ENCODE measurements at places on chromosomes 5 and 9.

- no peak for DNase-seq
These were observed 11.1 kb downstream of the FGF1 start for GRCh38 chr5:142674531-142675469.

DNA sequence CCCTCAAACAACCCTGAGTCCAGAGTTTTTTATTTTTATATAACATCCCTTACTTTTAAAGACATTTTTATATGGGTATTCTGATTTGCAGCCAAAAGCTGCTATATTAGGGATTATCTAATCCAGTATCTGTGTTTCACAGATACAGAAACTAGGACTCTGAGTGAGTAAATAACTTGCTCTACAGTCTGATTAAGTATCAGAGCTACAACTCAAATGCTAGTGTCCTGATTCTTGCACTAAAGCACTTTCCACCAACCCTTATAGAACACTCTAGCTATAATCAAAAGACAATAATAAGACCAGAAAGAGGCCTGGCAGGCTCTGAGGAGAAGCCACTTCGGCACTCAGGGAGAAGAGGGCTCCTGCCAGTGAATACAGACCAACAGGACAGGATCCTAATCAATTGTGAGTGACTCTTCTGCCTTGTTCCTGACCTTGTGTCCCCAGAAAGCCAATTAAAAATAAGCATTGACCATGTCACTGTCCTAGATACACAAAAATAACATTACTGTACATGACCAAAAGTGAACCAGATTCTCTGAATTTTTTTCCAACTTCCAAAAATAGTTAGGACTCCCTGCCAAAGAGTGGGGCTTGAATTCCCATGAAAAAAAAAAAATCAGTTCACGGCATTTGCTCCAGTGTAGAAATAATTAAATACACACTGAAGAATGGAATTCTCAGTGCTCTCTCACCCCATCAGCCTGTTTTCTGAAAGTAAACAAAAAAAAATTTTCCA is 63.6 kb upstream of the MAP3K1 start:
- DNase-seq: no peak

DNA sequence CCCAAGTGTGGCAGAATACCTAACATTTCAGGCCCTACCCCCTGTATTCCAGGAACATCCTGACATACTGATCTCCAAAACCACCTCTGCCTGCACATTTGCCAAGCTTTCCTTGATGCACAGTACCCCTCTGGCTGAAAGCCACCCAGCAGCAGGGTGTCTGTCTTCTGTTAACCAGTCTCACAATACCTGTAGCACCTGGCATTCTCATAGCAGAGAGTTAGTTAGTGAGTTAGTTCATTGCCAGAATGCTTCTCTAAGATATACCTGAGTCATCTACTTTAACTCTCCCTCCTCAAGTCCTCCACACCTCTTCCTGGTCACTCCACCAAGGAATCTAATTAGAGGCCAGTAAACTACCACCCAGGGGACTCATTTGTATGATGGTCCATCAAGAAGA is 46.1 kb upstream of the IL7R start:
- no peak for DNase-seq

DNA sequence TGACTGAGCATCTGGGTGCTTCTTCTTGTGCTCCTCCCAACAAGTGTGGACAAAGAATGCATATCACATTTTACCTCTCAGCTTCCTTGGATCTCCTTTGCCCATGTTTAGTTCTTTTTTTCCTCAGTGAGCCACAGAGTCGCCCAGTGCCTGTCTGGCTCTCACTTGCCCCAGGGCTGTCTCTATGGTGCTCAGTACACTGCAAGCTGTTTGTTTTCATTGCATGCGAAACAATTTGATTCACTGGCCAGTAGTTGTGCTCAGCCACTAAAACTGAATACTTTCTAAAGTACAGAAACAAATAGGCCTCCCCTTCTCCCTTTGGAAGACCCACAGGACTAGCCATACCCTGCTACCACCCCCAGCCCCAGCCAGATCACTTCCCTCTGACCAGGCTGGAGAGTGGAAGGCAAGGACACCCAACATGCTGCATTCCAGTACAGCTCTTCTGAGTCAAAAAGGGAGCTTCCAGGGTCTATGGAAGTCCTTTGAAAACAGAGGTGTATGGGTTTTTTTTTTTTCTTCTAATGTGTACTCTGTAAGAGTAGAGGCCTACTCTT is 3.8 kb downstream of the LHFPL2 start:
- DNase-seq: no peak

GRCh38 chr5:178282391-178282790 is 49.8 kb upstream of the PHYKPL start:
- no peak for DNase-seq

GRCh38 chr9:123493627-123494026 is 137.6 kb downstream of the CRB2 start:
- no peak for DNase-seq

- no peak for DNase-seq
These were observed 11.0 kb downstream of the RNF145 start for GRCh38 chr5:159198063-159199036.

GRCh38 chr5:133818869-133819600 is 149.4 kb downstream of the C5orf15 start:
- DNase-seq: no peak

DNA sequence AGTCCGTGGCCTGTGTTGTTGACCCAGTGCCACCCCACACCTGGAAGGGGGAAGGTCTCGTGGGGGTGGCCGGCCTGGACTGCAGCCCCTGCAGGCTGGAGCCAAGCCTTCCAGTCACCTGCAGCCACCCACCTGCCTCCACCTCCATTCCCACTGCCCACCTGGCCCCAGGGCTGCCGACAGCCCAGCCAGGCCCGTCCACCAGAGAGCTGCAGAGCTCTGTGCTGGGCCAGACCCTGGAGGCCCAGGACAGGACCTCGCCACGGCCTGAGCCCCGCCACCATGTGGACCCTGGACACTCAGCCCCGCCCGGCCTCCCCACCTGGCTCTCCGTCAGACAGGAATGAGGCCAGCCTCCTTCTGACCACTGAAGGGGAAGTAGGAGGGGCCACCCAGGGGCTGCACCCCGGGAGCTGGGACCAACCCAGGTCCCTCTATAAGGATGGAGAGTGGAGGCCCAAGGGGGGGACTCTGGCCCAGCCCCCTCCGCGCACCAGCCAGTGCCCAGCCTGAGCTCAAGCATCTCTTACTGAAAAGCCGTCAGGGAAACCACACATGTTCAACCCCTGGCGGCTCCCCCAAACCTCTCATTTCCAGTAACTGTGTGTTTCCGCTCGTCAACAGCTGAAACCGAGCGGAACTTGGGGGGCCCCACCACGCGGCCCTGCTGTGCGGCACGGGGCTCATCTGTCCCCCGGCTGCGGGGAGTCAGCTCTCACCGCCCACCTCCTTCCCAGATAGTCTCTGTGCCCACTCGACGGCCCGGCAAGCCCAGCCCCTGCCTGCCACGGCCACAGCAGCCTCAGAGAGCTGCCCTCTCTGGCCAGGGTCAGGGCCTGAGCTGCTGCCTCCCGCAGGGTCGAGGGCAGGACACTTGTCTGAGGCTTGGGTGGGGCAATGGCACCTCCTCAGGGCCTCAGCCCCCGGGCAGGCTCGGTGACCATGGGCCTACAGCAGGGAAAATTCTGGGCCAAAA is 12.8 kb downstream of the NOTCH1 start:
- no peak for DNase-seq

DNA sequence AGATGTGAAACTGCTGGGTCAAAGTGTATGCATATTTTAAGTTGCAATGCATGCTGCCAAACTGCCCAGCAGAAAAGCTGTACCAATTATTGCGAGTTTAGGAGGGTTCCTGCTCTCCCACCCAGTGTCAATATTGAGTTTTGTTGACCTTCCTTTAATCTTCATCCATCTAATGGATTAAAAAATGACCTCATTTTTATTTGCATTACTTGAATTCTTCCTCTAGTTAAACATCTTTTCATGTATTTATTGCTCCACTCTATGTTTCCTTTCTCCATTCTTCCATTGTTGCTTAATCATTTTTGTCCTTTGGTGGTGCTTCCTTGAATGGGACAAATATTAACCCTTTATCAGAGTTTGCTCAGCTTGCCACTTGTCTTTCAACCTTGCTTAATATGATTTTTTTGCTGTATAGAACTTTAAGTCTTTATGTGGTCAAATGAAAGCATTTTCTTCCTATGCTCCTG is 32.4 kb downstream of the TLE1 start:
- DNase-seq: no peak

DNA sequence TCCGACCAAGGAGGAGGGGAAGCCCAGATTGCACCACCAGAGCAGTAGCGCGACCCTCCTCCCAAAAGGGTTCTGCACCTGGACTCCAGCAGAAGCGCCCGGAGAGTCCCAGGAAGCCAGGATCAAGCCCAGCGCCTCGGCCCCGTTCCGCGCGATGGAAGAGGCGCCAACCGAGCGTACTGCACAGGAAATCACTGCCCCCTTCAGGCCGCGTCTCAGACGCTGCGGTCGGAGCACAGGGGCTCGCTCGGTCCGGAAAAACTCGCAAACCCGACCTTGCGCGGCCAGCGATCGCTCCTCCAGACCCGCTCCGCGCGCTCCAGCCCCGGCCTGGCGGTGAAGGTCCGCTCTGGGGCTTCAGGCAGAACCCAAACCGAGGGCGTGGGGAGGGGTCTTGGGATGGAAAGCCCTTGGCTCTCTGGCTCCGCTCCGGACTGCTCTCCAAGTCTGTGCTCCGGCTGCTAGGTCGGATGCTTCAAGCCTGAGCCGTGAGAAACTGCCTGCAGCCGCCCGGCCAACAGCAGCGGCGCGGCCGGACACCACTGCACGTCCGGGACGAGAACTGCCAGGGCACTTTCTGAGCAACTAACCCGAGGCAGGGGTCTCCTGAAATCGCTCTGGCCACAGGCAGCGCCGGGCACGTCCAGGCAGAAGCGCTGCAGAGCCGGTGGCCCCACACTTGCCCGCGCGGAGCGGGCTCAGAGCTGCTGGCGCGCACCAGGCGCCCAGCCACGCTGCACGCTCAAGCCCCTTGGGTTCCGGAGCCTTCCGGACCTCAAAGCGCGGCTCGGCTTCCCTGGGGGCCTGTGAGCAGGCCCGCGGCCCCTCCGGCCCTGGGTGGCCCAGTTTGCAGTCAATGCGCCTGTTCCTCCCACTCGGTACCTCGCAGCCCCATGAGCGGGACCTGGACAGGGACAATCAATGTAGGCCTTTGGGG is 1.3 kb downstream of the GABBR2 start:
- no peak for DNase-seq

GRCh38 chr5:170308686-170309085 is 11.1 kb upstream of the LCP2 start:
- DNase-seq: no peak

DNA sequence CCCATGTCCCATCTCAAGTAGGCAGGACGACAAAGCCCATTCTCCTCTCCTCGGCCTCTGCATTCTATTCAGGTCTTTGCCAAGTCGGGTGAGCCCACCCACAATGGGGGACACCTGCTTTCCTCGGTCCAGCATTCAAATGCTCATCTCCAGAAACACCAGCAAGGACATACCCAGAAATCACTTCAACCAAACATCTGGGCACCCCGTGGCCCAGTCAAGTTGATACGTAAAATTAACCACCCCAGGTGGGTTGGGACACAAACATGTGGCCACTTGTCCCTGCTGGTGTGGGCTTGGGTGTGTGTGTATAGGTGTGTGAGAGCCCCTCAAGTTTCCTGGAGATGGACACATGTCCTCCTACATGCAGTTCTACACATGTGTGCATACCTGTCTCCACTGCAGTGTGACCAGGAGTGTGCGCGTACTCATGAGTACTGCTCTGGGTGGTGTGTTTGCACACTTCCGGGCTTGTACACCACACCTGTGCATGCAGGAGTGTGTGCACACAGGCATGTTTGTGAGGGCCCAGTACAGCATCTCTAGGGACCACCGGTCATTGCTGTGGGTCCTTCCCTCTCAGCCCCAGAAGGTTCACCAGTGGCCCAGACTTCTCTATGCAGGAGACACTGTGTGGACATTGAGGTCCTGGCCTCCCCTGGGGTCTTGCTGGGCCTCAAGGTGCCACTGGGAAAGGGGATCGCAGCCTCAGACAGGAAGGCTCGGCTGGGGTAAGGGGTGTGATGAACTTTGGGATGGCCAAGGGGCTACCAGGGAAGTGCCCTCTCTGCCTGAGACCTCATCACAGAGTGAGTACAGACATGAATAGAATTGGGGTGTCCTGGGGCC is 35.4 kb upstream of the RXRA start:
- no peak for DNase-seq

DNA sequence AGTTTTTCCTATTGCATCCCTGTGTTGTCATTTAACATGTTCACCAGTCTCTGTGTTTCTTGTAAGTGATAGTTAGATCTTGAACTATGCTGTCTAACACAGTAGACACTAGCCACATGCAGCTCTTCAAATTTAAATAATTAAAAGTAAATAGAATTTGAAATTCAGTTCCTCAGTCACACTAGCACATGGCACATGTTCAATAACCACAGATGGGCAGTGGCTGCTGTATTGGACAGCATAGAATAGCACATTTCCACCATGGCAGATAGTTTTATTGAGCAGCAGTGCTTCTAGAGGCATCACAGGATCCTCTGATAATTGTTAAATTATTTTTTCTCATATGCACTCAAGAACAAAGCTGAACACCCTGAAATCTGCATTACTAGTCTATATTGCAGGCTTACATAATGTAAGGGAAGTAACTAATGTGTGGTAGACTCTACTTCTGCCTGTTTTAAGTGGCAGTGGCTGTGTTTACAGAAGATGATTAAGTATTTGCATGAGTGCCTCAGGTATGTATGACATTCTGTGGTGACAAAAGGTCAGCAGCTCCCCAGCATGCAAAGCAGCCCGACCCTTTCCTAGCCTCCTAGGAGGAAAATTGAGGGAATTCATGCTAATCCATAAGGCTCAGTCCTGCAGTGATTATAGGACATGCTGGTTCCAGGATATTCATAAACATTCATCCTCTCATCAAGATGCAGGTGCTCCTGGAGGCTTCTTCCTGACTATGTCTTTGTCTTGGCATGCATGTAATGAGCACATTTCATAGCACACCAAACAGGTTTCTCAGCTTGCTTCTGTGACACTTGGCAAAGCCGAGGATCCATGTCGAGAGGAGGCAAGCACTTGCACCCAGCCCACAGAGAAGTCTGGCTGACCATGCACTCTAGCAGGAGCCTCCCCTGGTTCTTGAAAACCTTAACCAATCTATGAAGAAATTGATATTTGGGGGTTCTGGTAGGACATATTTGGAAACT is 45.5 kb downstream of the SH3RF2 start:
- DNase-seq: no peak

- no peak for DNase-seq
These were observed 9.8 kb upstream of the EXOC3 start for GRCh38 chr5:432928-433791.

DNA sequence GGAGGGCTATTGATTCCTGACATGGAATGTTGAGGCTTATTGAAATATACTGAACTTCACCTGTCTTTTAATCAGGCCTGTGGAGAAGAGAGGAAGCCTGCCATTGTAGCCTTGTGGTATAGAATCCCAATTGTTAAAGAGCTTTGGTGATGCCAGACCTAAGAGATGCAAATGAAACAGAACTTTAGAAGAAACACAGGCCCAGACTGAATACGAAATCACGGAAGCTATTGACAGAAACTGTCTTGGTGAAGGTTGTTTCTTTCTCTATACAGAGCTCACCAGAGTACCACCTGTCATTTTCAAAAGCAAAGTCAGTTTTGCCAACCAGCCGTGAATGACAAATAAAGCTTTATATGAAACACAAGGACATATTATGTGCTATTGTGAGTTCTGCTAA is 660.3 kb downstream of the ISL1 start:
- DNase-seq: no peak
